ENCODE measurements at places on chromosomes 11 and 22.
A peak's percentile ranks its signal among the peaks of the same experiment; 100 is the strongest.

- DNase-seq = no peak
Observed at GRCh38 chr22:45781459-45781858, 109.8 kb downstream of the ATXN10 start.

DNA sequence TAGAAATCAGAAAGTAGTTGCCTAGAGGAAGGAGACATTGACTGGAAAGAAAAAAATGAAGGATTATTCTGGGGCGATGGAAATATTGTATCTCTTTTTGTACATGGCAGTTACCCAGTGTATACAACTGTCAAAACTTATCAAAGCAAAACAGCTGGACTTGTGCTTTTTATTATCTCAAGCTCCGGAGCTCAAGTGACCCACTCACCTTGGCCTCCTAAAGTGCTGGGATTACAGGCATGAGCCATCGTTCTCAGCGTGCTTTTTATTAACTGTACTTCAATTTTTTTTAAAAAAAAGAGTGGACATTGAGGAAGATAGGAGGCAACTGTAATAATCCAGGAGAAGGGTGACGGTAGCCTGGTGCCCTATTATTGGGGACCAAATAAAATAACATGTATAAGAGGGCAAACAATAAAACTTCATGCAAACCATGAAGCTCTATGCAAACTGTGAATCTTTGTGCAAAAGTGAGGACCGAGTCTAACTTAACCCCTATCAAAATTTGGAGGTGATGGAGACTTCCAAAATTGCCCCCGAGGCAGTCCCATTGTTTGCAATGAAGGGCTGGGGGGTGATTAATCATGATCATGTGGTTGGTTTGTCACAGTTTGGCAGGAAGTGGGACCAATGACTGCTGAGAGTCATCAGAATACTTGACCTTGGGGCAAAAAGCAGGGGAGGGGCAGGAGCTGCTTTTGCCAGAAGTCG is 23.5 kb downstream of the FZD4 start:
- no peak for DNase-seq

- no peak for DNase-seq
Observed at GRCh38 chr11:10899121-10899830, 41.4 kb upstream of the ZBED5 start.

- no peak for DNase-seq
Observed at GRCh38 chr11:62905296-62905695, 15.9 kb downstream of the CHRM1 start.

GRCh38 chr11:102981324-102981910 is 25.9 kb upstream of the MMP13 start:
- DNase-seq = no peak

DNA sequence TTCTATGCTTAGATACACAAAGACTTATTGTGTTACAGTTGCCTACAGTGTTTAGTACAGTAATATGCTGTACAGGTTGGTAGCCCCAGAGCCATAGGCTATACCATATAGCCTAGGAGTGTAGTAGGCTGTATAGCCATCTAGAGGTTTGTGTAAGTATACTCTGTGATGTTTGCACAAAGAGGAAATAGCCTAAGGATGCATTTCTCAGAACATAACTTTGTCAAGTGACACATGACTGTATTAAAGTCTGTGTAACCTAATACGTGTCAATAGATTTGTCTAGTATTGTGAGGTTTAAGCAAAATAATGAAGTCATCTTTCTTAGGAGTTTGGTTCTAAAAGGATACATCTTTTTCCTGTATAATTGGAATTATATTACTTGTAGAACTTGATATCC is 5.5 kb downstream of the ZC3H12C start:
- DNase-seq = no peak

GRCh38 chr11:57482782-57483561 is 22.6 kb downstream of the RTN4RL2 start:
- DNase-seq = peak; percentile 62

DNA sequence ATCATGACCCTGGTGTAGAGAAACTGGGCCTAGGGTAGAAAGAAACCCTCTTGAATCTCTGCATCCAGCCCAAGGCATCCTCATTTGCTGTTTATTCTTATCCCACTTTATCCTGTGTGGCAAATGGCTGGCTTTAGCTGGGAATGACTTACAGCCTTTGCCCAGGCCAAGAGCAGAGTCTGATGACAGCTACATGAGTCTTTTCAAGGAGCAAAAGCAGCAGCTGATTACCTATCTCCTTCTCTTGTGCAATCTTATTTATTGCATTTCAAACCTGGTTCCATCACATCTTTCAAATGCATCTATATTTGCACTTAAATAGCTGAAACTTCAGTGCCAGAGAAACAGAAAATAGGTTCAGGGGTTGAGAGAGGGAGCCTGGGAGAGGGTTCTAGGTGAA is 26.1 kb downstream of the SYT13 start:
- no peak for DNase-seq

DNA sequence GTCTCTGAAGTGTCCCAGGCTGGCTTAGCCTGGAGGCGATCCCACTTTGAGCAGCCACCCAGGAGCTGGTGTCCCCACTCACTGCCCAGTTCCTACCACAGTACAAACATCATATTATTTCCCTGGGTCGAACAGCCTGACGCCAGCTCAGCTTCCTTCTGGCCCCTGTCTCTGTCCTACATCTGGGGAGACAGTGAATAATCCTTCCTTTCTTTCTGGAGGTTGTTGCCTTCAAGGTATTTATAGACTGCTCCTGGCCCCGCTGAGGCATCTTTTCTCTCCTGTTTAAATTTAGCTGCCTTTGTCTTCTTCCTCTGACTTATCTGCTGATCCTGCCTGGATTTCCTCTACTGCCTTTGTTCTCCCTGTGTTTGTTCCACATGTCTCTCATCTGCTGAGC is 56.8 kb upstream of the LRRC55 start:
- no peak for DNase-seq

DNA sequence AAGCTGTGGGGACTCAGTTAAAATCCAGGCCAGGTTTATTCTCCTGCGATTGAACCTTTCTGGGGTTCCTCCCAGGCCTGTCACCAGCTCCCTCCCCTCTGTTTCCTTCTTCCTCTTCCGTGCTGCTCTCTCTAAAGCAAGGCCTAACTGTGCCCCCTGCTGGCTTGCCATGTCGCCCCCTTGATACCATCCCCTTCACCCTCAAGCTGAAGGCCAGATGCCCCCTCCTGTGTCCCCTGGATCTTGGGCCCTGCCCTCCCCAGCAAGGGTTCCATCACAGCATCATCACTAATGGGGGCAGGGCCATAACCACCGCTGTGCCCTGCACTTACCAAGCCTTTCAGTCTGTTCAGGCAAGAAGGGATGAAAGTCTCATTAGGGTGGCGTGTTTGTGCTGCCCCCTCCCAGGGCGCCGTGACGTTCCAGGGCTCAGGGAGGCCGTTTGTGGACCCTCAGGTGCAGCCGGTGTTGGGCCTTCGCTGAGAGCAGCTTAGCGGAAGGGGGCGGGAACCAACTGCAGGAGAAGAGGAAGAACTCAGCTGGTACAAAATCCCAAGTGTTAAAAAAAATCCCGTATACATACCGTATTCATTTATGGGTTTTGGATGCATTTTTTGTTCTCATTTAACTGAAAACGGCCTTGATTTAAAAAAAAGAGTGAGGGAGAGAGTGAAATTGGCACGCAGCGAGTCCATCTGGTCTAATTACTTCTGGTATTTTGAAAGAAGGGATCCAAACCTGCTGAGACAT is 69.9 kb downstream of the MPPED1 start:
- DNase-seq = no peak

DNA sequence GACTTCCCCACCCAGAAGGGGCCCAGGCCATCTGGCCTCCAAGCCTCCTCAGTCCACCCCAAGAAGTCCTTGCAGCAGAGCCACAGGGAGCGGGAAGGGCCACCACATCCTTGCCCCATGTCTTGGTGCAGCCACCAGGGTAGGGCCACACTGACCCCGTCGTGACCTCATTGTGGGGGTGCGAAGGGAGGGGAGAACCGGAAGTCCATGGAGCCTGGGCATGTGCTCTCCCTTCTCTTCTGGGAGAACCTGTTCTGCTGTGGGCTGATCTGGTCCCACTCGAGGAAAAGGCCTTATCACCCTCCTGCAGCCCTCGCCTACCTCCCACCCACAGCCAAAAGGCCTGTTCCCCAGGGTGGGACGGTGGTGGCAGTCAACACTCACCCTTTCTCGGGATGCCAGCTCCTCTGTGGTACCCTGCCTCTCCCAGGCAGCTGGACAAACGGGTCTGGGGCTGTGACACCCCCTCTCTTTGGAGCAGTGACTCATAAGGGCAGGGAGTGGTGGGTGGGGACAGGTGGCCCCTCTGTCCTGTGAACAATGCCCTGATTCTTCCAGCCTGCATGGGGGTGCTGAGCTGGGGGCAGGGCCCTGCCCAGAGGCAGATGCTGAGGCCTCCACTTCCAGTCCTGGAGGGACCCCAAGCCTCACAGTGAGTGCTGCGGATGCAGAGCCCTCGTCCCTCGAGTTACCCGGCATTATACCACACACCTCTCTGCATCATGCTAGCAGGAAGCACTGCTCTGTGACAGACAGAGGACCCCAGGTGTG is 14.6 kb upstream of the CTSD start:
- DNase-seq = no peak

DNA sequence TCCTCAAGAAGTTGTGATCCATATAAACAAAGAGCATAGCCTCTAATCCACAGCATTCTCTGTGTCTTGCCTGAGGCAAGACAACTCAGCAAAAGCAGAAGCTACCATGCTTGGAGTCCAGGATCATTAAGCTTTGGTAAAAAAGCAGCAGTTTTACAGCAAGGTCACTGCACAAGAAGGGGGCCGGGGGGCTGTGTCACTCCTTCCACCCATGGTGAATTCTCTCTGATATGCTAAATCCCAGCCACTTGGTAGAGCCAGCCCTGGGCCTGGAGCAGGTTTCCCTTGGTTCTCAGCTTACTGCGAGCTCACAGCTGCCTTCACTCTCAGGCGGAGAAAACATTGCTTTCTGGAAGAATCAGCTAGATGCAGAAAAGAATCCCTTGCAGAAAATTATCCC is 144.7 kb downstream of the TENM4 start:
- no peak for DNase-seq

- DNase-seq = no peak
Observed at GRCh38 chr11:80873310-80873999, 1432.6 kb upstream of the TENM4 start.

DNA sequence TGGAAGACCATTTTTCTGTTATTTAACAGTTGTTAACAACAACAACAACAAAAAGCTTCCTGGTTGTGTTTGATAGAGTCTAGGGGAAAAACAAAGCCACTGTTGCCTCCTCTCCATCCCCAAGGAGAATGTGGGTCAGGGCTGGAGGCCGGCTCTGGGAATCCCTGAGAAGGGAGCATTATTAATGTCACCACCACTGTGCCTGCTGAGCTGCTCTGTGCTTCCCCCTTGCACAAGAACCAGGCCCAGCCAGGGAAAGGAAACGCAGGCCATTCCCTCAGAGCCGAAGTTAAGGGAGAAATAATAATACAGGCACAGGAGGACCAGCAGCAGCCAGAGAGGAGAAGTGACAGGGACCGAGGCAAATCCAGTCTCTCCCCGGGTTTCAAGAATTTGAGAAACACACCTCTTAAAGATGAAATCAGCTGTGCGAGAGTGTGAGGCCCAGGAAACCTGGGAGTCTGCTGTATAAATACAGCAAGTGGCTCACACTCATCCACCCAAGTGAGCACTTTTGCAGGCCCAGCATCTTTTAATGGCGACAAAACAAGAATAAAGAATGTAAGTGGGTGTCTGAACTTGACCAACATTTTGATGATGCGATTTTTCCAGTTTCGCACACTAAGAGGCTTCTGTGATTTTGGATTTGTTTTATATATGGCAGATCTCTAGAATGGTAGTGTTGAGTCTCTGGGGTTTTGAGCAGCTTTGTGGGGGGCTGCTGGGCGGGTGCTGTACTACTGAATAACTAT is 539.2 kb downstream of the NTM start:
- no peak for DNase-seq

GRCh38 chr11:103499710-103500340 is 390.6 kb downstream of the DYNC2H1 start:
- DNase-seq = no peak

DNA sequence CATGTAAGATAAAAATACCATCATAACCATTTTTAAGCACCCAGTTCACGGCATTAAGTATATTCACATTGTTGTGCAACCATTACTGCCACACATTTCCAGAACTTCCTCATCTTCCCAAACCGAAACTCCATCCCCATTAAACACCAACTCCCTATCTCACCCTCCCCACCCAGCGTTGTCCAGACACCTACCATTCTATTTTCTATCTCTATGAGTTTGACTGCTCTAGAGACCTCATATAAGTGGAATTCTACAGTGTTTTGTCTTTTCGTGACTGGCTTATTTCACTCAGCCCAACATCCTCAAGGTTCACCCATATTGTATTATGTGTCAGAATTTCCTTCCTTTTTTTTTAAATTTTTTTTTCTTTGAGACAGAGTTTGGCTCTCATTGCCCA is 45.2 kb downstream of the PPFIA1 start:
- DNase-seq = no peak

DNA sequence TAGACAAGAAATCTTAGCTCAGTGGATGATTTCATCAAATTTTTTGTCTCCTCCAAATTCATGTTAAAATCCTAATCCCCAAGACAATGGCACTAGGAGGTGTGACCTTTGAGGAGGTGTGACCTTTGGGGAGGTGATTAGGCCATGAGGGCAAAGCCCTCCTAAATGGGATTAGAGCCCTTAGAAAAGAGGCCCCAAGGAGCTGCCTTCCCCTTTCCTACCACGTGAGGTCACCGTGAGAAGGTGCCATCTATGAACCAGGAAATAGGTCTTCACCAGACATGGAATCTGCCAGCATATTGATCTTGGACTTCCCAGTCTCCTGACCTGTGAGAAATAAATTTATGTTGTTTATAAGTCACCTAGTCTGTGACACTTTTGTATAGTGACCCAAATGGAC is 138.7 kb downstream of the TRIM29 start:
- no peak for DNase-seq

DNA sequence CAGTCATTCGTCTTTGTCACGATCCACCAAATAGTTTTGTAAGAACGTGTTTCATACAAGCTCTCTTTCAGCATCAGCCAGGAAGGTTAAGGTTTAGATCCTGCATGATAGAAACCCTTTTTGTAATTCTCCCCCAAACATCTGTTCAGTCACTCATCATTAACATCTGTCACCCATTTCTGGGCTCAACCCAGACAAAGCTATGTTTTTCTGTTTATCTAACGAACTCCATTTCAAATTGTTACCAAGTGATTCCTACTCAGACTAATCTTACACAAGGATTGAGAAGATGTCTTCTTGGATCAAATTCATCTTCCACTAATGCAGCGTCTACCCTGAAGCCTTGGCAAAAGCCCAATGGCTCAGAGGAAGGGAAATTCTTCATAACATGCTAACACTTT is 58.8 kb downstream of the FZD4 start:
- no peak for DNase-seq

GRCh38 chr11:125164422-125165110 is at the start of gene PKNOX2:
Gene PKNOX2, plus strand, starts transcription at chr11:125164751. Its CDS starts 186,555 bp downstream, at chr11:125351306.
- peak; percentile 73 for DNase-seq
